ENCODE measurements at places on chromosomes 4 and X.

- no peak for DNase-seq
These were observed at the start of gene ANXA3 for GRCh38 chr4:78551420-78552351. Gene ANXA3, plus strand, starts transcription at chr4:78551770. Its CDS starts 2,704 bp downstream, at chr4:78554474.

DNA sequence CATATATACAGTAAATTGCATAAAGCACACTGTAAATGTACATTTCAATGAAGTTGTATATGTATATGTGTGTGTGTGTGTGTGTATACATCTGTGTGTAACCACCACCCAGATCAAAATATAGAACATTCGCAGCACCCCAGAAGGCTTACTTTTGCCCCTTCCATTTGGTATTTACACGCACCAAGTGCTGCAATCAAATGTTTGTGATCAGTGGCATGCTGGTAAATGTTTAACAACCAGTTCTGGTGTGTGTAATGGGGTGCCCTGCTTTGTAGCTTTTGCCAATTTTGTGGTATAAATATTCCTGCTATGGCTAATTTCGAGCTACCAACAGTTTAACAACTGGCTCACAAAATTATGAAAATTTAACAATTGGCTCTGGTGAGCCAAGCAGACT, 101.3 kb downstream of the RTL5 start:
- no peak for DNase-seq

DNA sequence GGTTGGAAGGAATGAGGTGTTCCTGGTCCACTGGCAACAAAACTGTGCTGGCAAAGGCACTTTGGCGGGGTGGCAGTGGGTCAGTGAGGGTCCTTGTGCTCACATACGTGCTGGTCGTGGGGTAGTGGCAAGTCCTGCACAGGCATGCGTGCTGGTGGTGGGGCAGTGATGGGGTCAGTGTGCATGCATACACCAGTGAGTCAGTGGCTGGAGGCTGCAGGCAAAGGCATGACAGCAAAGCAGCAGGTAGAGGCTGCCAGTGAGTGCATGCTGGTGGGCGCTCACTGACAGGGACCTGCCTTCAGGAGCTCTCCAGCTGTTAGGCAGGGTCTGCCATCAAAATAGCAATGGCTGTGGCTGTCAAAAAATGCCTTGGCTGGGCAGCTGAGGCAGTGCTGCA, 42.1 kb downstream of the TMPRSS11E start:
- no peak for DNase-seq

- DNase-seq: no peak
These were observed 332.1 kb downstream of the ARAP2 start for GRCh38 chr4:35912174-35912573.

DNA sequence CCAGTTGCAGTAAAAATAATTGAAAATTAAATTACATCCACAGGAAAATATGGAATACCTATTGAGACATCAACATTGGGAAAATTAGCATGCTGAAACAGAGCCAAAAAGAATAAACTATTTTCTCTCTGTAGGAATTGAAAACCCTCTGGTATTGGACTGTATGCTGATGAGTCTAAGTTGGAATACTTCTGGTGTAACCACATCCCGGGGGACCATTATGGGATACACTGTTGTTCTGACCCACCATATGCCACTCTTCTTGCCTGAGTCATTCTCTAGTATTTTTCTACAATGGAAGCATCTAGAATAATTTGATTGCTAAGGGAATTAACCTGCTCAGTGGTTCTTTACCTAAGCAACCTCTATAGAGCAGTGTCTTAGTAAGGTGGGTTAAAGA, 640.7 kb upstream of the AGA start:
- DNase-seq: no peak

DNA sequence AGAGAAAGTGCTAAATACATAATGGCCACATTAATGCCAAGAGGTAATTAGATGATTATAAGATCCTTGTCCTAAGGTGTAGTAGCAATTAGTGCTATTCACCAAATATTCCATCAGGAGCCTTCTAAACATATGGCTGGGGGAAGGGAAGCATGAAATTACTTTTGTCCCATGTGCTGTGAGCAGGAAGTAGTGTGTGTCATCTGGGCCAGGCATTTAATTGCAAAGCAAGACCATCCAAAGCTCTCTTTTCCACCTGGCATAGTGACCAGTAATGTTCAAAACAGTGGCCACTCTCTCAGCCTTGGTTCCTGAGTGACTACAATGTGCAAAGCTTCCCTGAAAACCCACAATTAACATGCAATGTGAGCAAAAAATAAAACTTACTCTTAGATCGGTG, 144.2 kb upstream of the FAM241A start:
- DNase-seq: peak; percentile 3

- no peak for DNase-seq
These were observed 16.2 kb downstream of the DGKQ start for GRCh38 chr4:957231-957580.

DNA sequence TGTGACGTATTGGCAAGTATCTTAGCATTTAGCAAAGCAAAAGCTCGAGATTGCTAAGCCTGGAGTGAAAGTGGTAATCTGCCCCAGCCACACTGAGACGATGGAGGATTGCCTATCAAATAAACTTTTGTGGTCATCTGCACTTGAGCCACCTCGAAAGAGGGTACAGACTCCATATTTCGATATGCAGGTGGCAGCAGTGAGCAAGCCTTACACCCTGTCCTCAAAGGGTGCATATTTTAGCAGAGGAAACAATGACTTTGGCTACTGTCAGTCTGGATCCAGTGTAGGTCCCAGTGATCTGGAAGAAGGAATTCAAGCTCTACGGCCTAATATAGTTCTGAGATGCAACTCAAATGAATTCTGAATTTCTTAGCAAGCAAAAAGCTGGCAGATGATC, 153.9 kb downstream of the ATG4A start:
- no peak for DNase-seq

DNA sequence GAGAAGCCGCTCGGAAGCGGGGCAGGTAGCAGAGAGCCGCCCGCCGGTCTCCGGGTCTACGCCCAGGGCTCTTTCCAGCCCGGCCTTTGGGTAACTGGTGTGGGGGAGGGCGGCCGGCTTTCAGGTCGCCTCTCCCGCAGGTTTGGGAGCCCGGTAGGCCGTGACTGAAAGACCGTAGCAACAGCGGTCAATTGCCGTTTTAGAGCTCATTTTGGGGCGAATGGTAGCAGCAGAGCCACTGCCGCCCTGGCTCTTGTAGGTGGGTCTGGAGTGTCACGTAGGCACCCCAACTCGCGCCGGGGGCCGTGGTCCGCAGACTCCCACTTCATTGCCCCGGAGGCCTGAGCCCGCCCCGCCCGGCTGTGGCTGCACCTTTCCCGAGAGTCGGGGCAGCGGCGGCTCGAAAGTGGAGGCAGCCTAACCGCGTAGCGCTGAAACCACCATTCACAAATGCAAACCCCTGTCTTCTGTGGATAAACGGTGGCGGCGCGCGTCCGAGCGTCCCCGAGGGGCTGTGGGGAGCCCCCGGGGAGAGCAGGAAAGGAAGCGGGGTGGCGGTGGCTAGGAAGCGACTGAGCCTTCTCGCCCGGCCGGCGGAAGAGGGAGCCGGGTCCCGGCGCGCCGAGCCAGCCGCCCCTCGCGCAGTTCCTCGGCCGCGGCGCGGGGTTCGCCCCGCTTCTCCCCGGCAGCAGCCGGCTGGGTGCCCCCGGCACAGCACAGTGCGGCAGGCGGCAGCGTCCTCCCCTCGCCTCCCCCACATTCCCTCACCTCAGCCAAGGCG, 2185.1 kb upstream of the TENM3 start:
- no peak for DNase-seq

- DNase-seq: no peak
These were observed 53.2 kb upstream of the FRMPD3 start for GRCh38 chrX:107396235-107396634.

DNA sequence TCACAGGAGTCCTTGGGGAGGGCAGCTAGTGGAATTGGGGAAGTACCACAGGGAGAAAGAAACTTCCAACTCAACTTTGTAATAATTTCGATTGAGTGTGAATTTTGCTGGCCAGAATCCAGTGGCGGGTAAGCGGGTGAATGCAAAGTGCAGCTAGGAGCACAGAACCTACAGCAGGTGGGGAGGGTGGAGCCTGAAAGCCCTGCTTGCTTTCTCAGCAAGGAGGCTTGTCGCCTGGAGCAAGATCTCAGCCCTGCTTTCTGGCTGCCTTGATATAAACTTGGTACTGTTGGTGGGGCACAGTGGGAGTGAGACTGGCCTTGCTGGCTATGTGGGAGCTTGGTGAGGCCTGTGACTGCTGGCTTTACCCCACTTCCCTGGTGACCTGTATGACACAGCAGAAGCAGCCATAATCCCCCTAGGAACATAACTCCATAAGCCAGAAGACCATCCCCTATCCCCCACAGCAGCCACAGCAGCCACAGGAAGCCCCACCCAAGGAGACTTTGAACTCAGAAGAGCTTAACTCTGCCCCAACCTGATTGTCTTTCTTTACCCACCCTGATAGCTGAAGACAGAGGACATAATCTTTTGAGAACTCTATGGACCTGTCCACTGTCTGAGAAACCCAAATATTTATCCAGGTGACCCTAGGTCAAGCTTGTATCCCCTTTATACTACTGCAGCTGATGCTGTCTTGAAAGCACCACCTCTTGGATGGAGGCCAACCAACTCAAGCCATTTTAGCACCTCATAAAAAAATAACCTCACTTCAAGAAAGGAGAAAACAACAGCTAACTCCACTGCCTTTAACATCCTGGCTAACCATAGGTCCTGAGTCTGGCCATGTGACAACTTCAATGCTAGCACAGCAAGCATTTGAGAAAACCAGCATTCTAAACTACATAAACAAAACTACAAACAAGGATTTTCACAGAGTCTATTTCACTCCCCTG, 87.2 kb upstream of the PDE5A start:
- no peak for DNase-seq

DNA sequence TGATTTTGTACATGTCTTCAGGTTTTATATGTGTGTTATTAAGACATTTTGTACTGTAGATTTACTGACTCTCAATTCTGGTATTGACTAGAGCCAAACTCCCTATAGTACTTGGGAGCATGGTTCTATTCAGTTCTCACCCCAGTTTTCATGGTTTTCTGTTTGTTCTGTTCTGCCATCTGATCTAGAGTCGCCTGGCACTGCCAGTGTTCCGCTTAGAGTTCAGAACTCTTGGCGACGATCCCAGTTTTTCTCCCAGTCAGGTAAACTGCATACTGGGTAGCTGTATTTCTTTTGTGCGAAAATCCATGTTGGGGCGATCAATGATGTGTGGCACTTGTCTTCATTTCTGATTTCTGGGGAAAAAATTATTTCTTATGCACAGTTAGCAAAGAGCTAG, 78.0 kb downstream of the PHOX2B start:
- DNase-seq: no peak

GRCh38 chr4:148574502-148574901, 132.3 kb upstream of the NR3C2 start:
- no peak for DNase-seq

- DNase-seq: no peak
These were observed 249.2 kb downstream of the TENM3 start for GRCh38 chr4:182492423-182492822.

GRCh38 chr4:88964450-88964849, 92.5 kb downstream of the FAM13A start:
- peak; percentile 90 for DNase-seq

DNA sequence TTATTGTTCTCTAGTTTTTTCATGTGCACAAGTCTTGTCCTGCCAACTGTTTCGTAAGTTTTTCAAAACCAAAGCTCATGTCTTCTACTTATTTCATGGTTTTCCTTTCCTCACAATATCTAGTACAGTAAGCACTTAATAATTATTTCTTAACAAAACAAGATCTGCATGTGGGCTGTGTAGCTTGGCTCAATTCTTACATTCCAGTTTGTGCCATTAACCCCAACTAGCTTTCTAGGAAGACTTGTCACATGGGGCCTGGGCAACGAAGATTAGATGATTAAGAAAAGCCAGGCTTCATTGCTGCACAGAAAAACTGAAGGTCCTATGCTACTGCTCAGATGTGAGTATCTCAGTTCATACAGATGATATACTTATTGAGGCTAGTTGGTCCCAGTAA, 155.3 kb upstream of the TEX13A start:
- peak; percentile 74 for DNase-seq

DNA sequence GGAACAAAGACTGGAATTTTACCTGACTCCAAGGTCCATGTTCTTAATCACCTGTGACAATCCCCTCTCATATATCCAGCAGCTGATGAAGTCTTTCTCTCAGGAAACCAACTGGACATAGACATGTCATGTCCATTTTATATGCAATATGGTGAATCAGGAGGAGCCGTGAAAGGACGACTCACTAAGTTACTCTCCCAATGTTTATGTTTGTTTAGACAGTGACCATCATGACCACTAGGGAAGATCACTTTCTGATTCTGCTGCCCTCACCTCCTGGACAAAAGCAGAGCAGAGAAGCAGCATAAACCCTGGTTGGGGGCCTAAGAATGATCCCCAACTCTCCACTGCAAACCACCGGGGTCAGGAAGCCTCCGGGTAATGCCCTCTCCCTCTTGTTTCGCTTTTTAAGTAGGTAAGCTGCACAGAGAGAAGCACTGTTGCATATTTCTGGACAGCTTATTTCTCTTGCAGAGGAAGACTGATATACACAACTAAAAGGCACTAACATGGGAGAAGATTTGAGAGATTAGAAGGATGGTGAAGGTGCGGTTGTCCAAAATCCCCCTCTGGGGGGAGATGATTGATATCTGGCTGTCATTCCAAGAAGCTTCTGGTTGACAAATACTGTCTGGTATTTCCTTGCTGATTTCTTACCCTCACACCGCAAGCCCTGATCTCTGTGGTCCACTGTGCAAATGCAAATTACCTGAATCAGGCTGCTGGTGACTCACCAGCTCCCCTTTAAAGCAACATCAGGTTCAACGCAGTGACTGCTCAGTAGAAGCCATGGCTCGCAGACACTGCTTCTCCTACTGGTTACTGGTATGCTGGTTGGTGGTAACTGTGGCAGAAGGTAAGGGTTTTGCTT, at the start of gene ODAPH:
TSS of gene ODAPH (plus strand) at position 773 of the 871 bp plus-strand sequence. CDS start at position 790, 17 bp downstream.
- DNase-seq: peak; percentile 90

DNA sequence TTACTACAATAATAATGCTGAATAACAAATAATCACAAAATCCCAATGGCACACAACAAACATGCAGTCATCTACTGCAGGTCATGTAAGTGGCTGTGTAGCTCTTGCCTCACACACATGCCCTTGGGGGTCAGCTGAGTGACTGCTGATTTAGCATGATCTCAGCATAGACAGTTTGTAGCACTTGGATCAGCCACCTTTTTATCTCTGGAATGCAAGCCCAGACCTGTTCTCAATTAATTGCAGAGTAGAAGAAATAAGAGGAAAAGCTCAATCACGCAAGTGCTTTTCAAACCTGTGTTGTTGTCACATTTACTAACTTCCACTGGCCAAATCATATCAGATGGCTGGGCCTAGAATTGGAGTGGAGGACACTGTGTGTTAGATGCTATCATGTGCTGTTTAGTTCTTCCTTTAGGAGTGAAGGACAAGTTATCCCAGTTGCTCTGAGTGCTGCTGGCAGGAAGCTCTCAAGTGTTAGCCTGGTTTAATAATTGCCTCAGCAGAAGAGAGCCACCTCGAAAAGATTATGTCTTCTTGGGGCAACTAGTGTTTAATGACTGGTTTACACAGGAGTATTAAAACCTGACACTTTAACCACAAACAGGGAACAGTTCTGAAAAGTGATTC, 128.3 kb upstream of the EPHA5 start:
- peak; percentile 85 for DNase-seq

DNA sequence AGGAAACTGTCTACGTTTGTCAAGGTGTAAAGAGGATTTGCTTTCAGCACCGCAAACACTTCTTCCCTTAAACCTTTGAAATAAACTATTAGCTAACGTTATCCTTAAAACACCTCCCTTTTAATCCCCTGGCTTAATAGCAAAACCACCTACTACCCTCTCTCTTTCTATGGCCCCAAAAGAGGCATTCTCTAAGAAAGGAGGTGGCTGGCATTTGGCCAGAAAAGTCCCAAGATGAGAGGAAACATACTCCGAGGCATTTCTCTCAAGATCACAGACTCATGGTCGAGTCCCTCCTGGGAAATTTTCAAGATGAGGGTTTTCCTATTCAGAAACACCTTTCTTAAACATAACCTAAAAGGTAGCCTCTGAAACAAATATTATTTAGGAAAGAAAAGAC, 60.6 kb upstream of the VCX3B start:
- DNase-seq: no peak

Data from bronchial epithelial cell (primary cell).